Stimulated activated CD4-positive, alpha-beta T cell treated with anti-CD3 and anti-CD28 coated beads, Interleukin-15, amount 100 ng/mL, for 48 hours (primary cell): ENCODE measurements at places on chromosomes 2 and 18.

GRCh38 chr18:33611525-33612135, 33.6 kb downstream of the ASXL3 start:
- DNase-seq: no peak

DNA sequence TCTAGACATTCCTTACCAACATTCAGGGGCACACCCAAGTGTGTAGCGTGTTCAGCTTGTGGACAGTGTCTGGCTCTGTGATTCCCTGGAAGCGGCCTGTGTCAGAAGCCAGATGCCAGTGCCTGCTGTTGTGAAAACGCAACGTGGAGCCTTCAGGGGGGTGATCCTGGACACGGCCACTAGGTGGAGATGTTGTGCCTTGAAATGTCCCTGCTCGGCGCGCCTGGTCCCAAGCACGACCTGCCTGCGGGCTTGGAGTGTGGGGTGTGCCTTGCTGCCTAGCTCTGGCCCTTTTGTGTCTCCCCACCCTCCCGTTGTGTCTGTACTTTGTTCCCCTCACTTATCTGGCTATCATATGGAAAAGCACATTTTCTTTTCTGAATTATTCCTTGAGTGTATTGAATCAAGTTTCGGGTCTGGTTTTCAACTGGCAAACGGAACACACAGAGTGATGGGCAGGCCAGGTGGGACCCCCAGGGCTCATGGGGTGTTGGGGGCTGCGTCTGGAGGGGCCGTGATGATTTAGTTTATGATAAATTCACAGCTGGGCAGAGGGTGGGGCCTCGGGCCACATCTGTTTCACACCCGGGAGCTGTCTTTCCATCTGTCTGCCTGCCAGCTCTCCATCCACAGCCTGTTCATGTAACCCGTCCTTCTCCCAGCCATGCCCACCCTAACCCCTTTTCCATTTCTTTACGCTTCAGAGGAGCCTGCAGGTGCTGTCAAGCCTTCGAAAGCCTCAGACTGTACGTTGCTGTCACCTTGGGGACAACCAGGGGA, 95.5 kb downstream of the DYSF start:
- peak; percentile 45 for DNase-seq

DNA sequence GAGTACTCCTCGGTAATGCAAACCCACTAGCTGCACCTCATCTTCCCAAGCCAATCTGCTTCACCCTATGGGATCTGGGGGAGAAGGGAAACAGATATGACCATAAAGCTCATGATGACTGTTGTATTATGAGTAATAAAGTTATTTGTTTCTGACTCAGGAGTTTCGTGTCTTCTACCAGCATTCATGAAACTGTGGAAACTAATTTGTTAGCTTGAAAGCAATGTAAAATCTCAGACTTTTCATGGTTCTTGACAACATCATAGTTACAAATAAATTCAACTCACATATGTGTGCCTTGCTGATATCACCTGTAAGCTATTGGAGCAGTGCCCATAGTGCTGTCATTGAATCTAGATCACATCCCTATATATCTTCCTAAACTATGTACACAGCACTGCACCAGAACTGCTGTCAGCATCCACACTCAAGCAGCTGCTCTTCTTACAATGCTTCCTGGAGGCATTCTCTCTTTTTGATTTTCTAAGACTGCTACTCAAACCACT, 135.6 kb upstream of the KYNU start:
- no peak for DNase-seq

DNA sequence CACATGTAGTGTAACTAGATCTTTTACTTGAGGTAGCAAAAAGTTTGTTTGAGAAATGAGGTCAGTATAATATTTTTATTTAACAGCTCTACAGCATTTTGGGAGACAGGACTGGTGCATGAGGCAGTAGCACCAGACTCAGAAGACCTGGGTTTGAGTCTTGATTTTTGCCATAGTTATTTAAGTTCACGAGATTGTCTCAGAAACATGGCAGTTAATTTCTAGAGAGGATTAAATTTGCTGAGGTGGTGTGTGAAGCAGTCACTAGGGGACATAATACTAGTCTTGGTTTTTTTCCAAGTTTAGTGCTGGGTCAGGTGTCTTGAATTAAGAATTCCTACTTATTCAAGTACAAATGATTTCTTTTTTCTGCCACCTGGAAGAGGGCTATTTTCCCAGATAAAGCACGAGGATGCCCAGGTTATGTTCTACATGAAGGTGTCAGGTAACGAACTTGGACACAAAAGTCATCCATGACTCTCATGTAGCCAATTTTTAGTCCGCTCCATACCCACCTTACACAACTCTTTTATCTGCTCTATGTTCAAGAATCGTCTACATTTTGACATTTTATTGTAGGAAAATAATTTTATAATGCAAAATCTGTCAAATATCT, 1.4 kb downstream of the MARCHF7 start:
- no peak for DNase-seq

- DNase-seq: no peak
Observed at GRCh38 chr2:53697092-53697491, 70.5 kb upstream of the CHAC2 start.

DNA sequence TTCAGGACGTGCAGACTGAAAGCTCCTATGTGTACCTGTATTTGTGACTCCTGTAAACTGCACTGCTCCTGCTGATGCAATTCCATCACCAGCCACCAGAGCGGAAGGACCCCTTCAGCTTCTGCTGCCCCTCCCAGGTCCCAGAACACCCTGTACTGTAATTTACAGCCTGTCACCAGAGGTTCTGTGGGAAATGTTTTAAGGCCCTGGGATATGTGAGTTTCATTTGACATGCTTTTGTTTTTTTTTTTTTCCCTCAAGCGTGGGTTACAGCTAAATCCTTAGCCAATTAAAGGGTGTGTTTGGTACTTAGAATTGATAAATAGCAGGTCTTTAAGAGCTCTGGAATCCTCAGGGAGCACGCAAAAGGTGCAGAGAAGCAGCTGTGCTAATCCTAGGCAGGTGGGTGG, 79.4 kb downstream of the KCTD1 start:
- no peak for DNase-seq

DNA sequence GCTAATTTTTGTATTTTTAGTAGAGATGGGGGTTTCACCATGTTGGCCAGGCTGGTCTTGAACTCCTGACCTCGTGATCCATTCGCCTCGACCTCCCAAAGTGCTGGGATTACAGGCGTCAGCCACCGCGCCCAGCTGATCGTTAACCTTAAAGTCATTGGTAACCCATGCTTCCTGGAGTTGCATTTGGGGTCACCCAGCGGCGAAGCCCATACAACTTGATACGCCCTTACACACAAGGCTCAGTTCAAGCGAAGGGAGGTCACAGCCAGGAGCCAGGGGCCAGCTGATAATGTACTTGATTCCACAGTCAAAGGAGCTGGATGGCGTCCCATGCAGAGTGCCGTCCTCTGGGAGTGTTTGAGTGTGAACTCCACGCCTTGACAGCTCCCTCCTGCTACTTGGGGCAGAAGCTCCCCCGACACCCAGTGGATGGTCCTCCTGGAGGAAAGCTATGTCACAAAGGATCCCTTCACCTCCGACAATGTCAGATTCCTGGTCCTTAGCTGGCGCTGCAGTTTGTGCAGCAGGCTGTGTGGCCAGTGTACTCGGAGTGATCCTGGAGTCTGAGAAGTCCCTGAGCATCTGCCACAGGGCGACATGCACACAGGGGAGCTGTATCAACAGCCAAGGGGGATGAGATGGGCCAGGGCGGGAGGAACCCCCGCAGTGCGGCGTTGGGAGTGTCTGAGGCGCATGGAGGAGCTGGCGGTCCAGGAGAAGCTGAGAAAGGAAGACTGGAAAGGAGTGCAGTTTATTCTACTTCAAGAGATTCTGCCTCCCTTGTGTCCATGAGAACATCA, 7.9 kb downstream of the CLHC1 start:
- DNase-seq: no peak

DNA sequence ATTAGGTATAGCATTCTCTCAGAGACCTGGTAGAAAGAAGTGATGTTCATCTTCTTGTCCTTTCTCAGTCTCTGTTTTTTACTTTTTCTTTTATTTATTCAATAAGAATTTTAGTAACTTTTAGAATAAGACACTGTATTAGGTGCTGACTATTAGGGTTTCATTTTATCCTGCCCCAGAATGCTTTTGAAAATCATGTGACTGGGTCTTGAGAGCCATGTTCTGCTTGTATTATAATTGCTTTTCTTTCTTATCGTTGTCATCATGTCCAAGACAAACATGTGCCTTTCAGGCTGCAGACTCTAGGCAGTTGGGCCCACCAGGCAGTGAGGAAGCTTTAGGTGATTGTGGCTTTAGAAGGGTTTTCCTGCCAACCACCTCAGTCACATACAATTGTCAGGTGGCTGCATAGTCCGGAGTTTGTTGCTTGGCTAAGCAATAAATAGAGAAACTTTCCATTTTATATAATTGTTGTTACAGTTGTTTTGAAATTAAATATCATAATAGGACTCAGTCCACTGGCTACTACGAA, 15.1 kb downstream of the GRHL1 start:
- DNase-seq: no peak
